ENCODE measurements at places on chromosomes 2 and 18.
A peak's percentile ranks its signal among the peaks of the same experiment; 100 is the strongest.

- peak; percentile 90 for DNase-seq
Measured at GRCh38 chr2:26462511-26463243, 15.2 kb downstream of the OTOF start.

- peak; percentile 58 for DNase-seq
Measured at GRCh38 chr2:166032361-166032760, 78.8 kb upstream of the TTC21B start.

DNA sequence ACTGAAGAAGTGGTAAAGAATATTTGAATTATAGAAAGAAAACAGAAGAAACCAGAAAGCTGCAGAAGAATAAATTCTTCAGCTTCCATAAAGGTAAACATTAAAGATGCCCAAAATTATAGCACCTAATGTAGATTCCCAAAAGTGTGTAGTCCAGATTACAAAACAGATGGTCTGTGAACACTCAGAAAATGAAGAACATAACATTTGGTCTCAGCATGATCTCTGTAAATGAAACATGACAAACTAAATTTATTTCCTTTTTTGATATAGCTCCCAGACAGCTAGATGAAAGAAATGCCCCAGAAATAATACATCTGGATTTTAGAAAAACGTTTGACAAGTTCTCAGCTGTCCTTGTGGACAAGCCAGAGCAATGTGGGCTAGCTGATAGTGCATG is 794.2 kb upstream of the NXPH2 start:
- DNase-seq, result no peak

- no peak for DNase-seq
Measured at GRCh38 chr18:59096098-59096789, 43.4 kb upstream of the SEC11C start.

DNA sequence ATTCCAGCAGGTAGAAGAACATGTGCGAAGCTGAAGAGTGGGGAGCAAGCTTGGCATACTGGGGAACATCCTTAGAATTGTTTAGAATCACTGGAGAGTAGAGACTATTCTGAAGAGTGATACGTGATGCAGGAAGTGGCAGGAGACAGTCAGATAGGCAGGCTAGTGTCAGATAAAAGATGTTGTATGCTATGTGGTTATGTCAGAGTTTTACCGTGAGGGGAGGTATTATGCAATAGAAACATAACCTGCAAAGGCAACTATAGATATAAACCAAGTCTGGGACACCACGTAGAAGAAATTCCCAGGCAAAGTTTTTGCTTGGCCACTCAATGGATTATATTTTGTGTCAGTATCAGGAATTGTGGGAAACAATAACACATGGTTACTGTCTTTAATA is 62.0 kb upstream of the ZSWIM2 start:
- no peak for DNase-seq

GRCh38 chr2:46863882-46864281 is 51.7 kb downstream of the MCFD2 start:
- DNase-seq, result no peak

- no peak for DNase-seq
Measured at GRCh38 chr18:33470216-33470615, 29.7 kb upstream of the CCDC178 start.

DNA sequence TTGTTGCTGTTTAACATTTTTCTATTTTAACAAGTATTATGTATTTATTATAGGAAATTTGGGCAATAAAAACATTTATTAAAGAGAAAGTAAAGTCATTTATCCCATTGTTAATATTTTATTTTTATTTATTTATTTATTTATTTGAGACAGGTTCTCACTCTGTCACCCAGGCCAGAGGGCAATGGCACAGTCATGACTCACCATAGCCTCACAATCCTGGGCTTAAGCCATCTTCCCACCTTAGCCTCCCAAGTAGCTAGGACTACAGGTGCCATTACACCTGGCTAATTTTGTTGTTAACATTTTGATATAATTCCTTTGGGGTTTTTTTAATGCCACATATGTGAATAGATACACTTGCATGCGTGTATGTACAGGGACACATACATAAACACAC is 165.9 kb upstream of the STON1 start:
- DNase-seq, result no peak
